Occipital lobe (tissue), 3 donors: ENCODE measurements at places on chromosomes 6 and 20.

DNA sequence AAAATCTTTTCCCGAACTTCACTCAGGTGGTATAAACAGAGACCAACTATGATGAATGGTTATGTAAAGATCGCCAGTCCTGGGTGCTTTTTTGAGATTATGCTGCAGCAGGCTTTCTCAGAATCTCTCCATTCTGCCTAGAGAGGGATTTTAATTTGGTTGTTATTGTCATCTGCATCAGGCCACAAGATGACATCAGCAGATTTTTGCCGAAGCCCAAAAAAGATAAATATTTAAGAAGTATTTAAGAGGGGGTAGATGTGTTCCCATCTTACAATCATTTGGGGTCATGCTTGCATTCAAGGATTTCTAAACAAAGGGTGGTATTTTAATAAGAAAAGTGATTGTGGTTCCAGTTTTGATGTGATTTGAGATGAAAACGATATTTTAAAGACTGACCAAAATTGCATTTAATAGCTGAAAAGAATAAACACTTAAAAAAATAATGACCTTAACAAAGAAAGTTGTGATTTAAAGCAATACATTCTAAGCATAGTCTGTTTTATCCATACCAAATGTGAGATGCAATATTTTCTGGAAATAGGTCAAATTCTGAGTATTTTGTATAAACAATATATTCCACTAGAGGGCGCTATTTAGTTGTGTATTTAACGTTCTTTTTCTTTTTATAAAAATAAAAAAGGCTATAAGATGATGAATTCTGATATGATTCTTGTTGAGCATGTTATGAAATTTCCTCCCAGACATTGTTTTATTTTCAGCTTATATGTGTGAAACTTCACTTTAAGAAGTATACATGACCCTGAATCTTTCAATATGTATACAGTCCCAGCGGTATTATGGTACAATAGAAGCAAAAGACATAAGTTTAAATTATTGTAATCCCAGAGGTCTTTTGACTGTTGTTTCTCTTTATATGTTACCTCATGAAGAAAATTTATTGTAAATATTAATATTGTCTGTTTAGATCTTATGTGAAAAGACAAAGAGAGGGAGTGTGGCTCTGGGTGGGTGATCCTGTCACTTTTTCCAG lies 51.0 kb upstream of the ZFP64 start:
- no peak for DNase-seq

DNA sequence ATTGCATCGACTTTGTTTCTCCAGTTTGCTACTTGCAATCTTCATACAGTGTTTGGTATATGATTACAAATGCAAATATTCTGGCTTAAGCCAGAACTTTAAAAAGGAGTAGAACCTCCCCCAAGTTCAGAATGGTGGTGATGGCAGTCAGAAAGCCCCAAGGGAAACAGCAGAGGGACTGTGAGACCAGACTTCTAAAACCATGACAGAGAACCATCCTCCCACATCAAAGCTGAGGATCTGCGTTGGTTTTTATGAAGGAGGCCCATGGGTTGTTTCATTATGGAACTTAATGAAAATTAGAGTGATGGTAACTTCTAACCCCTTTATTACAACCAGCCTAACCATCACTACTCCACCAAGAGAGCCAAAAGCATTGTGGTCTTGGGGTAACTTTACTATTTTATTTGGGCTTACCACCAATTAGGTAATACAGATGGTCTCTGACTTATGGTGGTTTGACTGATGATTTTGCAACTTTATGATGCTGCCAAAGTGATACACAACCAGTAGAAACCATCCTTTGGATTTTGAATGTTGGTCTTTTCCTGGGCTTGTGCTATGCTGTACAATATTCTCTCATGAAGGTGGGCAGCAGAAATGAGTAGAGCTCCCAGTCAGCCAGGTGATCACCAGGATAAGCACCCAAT lies 10.9 kb upstream of the MRS2 start:
- no peak for DNase-seq

- no peak for DNase-seq
Measured at GRCh38 chr20:37987602-37988290, 45.5 kb downstream of the TTI1 start.

GRCh38 chr6:105886814-105887544 lies 199.2 kb upstream of the PRDM1 start:
- DNase-seq: no peak

- no peak for DNase-seq
Measured at GRCh38 chr20:1844325-1845162, 50.7 kb upstream of the SIRPA start.

- no peak for DNase-seq
Measured at GRCh38 chr6:12132351-12133222, 120.5 kb downstream of the HIVEP1 start.

DNA sequence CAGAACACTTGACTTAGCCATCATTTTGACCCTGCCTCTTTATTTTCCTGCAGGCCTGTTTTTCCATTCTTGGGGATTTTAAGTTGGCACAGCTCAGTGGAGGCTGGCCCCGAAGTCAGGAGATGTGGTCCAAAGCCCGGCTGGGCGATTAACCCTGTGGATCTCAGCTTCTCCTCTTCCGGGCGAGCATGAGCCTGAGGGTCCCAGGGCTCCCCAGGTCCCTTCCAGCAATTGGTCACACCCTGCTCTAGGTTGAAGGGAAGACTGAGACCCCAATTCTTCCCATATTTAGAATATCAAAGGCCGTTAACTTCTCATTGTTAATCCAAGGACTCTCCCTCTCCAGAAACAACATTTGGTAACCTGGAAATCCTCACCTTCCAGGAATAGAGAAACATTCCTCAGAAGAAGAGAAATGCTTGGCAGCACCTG lies 2.3 kb downstream of the THBS2 start:
- DNase-seq: no peak
